ENCODE measurements at places on chromosomes 2 and 18. TPM values are rescaled to one million over a fixed set of nuclear protein-coding genes. Genes with fewer than 3 reads are reported as not detected.

GRCh38 chr2:165843351-165843750 is 49.3 kb upstream of the GALNT3 start:
- DNase-seq: no peak
- no peaks in the 10 kb centered on the region for H3K36me3 ChIP-seq
- no peak overlapping the region for H3K4me3 ChIP-seq
- H3K27ac ChIP-seq: no peak overlapping the region
- peaks cover 2% of the 10 kb centered on the region for H3K27me3 ChIP-seq

DNA sequence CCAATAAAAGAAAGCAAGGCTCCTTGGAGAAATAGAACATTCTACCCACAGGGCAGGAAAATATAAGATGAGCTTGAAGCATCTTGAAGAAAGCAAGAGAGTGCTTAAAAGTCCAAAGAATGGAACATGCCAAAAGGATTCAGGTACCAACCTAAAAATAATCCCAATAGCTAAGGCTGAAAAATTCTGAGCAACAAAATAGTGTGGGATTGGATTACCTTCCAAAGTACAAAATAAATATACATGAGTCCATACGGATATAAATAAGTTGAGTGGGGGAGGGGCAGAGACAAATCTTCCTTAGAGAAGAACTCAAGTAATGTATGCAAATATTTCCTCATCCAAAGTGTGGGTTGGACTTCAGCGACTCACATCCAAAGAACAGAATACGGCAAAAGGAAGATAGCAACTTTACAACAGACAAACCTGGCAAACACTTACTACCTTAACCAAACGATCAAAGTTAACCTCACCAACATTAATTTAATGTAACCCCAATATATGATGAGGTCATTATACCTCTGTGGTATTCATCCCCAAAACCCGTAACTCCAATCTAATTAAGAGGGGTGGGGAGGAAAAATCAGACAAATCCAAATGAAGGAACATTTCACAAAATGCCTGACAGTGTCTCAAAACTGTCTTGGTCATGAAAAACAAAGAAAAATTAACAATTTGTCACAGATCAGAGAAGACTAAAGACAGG is 26.9 kb downstream of the MEMO1 start:
- H3K27ac ChIP-seq: no peak overlapping the region
- H3K27me3 ChIP-seq: no peaks in the 10 kb centered on the region
- H3K4me1 ChIP-seq: peaks cover 18% of the 10 kb centered on the region
- H3K4me3 ChIP-seq: no peak overlapping the region
- peaks cover 14% of the 10 kb centered on the region for H3K36me3 ChIP-seq
- DNase-seq: no peak

DNA sequence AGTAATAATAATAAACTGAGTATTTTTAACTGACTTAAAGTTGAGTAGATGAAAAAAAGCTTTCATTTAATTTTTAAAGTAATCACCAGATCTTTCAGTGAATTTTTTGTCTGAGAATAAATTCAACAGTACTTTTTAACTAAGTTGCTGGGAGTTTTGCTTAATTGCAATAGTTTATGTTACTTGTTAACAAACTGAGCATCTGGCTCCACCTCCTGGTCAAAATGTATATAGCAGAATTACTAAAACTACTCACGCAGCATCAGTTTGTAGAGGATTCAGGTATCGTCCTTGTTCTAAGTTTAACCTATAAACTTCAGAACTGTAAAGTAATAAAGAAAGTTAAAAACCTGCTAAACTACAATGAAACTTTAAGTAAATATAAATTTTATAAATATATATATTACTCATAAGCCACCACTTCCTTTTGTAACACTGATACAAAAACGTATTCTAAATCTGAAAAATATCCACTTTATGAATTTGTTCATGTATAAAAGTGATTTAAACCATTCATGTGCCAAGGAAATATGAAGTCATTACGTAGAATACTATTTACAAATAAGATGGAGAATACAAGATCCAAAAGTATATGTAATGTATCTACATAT is 21.3 kb downstream of the NOL10 start:
- no peak overlapping the region for H3K4me3 ChIP-seq
- H3K36me3 ChIP-seq: peaks cover 8% of the 10 kb centered on the region
- no peaks in the 10 kb centered on the region for H3K27me3 ChIP-seq
- H3K27ac ChIP-seq: no peak overlapping the region
- no peak for DNase-seq
- H3K4me1 ChIP-seq: peaks cover 3% of the 10 kb centered on the region

DNA sequence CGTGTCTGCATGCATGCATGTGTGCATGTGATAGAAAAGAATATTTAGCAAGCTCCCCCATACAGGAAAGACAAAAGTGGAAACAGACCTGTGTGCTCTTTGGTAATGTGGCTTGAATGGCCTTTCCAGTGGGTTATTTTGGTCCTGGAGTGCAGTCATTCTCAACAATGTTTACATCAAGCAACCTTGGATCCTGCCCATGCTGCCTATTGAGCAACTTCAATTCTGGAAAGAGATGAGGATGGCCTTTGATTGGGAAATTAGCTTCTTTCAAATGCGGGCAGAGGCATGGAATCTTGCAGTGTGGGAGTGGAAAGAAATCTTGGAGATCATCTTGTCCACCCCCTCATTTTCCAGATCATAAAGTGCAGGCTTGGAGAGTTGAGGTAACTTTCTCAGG is 87.2 kb upstream of the SMAD2 start:
- no peak overlapping the region for H3K27ac ChIP-seq
- no peak for DNase-seq
- peaks cover 2% of the 10 kb centered on the region for H3K4me1 ChIP-seq
- H3K27me3 ChIP-seq: peaks cover 36% of the 10 kb centered on the region
- no peaks in the 10 kb centered on the region for H3K36me3 ChIP-seq
- H3K4me3 ChIP-seq: no peak overlapping the region

DNA sequence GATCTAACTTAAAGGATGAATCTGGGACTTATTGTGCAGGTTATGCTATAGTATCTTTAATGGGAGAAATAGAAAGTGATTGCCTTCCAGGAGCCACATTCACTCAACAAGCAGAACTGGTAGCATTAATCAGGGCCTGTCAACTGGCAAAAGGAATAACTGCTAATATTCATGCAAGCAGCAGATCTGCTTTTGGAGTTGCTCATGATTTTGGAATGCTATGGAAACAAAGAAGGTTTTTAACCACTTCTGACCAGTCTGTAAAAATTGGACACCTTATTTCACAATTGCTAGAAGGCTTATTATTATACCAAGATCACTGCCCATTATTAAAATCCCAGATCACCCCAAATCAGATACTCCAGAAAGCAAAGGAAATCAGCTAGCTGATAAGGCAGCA is 200.4 kb downstream of the MREG start:
- H3K27ac ChIP-seq: no peak overlapping the region
- DNase-seq: no peak
- no peak overlapping the region for H3K4me3 ChIP-seq
- H3K36me3 ChIP-seq: no peaks in the 10 kb centered on the region

The KLHL30 gene
- not detected for total RNA-seq
